ENCODE measurements at places on chromosomes 1 and 21.
A peak's percentile ranks its signal among the peaks of the same experiment; 100 is the strongest.

DNA sequence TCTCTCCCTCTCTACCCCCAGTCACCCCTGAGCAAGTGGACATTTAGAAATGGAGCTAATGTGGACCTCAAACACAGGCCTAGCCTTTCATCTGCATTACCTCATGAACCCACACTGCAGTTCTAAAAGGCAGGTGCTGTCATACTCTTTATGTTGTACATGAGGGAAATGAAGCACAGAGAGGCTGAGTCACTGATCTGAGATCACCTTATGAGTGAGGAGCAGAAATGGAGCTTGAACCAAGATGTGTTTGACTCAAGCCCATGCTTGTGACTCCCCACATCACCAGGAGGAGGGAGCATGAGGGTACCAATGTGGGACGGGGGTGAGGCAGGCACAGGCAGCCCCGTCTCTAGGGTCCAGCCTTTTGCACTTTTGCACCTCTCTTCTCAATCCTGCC, 702.8 kb downstream of the PTPRU start:
- DNase-seq, result no peak

- no peak for DNase-seq
Observed at GRCh38 chr1:168833362-168833761, 104.4 kb upstream of the DPT start.

GRCh38 chr21:42829417-42829816, 49.9 kb downstream of the WDR4 start:
- DNase-seq, result no peak

DNA sequence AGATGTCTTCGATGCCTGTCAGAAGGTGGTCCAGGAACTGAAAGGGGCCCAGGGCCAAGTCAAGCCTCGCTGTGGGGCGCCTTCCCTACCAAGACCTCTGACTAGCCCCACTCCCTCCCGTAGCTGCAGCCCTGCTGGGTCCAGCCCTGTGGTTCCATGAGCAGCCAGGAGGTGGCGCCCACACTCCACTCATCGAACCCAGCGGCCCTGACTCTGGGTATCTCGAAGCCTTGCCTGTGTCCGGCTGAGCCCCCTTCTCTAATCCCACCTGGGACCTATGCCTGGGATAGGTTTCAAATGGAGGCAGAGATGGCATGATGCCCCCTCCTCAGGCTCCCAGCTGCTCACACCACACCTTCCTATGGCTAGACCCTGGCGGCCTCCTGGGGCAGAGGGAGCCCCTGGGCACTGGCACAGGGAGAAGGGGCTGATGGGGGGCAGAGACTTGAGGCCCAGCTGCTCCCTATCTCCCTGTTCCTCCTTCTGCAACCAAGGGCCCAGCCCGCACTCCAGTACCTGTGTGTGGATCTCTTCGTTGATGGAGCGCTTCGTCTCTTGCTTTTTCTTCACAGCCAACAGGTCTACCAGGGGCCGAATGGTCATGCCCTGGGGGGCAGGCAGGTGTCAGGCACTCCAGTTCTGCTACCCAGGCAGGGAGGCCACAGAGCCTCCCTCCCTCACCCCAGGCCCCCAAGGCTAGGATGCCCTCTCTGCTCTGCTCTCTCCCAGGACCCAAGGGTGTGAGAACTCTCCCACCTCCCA, 52.0 kb downstream of the SLC9A1 start:
- DNase-seq, result peak; percentile 61

DNA sequence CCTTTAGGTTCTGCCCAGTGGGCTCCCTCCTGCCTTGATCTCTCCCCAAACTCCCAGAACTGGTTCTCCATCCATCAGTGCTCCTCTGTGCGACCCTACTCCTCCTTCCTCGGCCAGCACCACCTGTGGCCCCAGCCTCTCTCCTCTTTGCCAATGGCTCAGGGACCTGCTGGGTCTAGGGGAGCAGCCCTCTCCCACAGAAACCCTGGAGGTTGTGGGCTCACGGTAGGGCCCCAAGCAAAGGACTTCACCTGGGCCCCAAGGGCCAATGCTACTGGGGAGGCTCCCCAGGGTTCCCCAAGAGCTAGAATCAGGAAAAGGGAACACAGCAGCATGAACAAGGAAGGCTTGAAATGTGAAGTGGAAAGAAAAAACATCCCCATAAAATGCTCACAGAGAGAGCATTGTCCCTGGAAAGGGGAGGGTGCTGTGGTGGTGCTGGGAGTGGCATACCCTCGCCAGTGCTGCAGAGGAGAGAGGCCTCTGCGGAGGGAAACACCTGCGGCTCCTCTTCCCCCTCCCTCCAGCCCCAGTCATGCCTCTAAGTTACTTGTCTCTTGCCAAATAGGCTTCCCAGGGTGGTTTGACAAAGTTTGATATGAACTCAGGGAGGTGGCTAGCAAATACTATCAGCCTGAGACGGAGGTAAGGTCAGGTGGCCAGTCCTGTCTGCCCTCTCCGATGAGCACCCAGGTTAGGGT, 2.5 kb downstream of the TMEM63A start:
- DNase-seq, result no peak

DNA sequence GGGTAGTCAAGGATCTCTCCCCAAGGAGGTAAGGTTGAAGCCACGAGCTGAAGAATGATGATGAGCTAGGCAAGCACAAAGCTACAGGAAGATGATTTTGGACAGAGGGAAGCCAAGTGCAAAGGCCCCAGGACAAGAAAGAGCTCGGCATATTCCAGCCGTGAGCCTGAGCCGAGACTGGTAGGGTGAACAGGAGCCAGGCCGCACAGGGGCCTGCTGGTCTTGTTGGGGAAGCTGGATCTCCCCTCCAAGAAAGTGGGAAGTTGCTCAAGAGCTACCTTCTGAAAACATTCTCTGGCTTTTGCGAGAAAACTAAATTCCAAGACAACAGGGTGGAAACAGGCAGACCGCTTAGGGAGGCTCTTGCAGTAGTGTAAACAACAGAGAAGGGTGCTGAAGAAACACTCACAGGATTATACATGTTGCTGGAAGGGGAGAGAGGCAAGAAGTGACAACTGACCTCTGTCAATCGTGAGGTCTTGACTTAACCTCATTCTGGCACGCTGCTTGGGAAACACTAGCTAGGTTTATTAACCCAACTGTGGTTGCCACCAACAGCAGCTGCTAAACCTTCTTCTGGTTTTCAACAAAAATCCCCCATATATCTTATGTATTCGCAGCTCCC, 625.2 kb downstream of the SMYD3 start:
- no peak for DNase-seq

DNA sequence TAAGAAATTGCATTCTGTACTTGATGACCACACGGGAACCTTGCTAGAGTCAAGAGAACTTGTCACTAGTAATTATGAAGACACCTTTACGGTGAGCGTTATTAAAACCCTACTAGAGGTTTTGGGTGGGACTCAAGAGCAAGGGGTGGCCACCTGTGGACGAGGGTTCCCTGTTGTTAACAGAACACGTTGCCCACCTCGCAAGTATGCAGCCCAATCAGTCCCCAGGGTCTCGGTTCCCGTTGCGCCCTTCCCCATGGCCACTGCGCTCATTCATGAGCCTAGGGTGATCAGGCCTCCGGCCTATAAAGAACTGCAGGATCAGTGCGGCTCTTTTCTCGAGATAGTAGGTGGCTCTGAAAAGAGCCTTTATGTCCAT, 30.2 kb upstream of the RNF187 start:
- DNase-seq, result no peak

DNA sequence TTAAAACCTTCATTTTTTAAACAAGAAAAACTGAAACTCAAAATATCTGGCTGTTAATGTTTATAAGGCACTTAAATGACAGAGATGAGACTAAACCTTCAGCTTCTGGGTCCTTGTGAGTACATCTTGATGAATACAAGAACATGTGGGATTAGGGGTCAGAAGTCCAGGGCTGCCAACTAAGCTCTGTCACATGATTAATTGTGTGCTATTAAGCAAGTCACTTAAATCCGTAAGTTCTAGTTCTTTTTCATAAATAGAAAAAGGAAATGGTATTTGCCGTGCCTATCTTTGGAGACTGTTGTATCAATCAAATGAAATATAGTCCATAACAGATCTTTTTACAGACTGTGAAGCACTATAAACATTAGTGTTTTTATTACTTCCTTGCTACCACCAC, 43.2 kb upstream of the KCTD3 start:
- DNase-seq, result peak; percentile 36
